Activated CD8-positive, alpha-beta memory T cell treated with anti-CD3 and anti-CD28 coated beads for 1 hour (primary cell): ENCODE measurements at places on chromosomes 16 and 17.

- DNase-seq: no peak
Measured at GRCh38 chr17:2892305-2892971, 96.2 kb downstream of the RAP1GAP2 start.

DNA sequence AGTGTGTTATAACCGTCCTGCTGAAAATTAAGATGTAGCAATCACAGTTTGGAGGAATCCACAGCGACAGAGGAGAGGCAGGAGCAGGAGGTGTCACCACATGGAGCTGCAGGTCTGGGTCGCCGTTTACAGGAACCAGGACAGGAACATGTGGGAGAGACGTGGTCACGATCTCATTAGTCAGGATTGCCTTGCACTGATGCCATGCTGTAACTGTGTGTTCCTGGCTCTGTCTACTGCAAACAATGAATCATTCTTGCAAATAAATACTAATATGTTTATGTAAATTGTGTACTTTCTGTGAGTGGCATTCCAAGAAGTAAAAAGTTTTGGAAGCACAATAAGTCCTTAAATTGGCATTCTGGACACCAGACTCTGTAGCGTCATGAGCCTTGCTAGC lies 271.8 kb downstream of the CPPED1 start:
- DNase-seq: no peak

- no peak for DNase-seq
Measured at GRCh38 chr17:79148584-79148983, 74.0 kb downstream of the ENGASE start.

DNA sequence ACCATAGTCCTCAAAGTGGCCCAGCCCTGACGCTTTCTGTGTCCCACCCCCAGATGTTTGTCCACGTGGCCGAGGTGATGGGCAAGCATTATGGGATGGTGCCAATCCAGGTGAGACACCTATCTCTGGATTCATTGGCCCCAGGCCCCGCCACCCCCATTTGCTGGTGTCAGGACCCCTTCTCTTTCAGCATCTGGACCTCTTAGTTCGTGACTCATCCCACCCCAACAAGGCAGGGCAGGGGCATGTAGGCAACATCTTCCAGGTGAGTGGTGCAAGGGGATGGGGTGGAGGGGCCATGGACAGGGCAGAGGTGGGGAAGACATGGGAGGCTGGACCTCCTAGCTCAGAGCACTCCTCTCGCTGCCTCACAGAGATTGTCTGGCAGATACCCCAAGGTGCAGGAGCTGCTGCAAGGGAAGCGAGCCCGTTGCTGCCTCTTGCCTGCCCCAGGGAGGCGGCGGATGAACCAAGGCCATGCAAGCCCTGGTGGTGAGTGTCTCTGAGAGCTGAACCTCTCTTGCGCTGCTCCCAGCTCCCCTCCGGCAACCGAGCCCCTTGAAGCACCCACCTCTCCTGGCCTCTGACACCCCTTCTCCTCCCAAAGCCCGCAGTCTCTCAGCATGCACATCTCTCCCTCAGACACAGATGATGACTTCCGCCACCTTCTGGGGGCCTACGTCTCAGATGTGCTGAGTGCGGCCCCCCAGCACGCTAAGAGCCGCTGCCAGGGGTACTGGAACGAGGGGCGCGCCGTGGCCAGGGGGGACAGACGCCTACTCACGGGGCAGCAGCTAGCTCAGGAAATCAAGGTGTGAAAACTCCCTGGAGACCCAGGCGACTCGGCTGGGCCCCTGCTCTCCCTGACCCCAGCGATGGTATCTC lies 3.6 kb downstream of the RNF112 start:
- DNase-seq: no peak

- DNase-seq: no peak
Measured at GRCh38 chr17:45719335-45720071, 64.6 kb upstream of the CRHR1 start.

- peak; percentile 28 for DNase-seq
Measured at GRCh38 chr16:66551348-66551759, 1.0 kb upstream of the CKLF start.

DNA sequence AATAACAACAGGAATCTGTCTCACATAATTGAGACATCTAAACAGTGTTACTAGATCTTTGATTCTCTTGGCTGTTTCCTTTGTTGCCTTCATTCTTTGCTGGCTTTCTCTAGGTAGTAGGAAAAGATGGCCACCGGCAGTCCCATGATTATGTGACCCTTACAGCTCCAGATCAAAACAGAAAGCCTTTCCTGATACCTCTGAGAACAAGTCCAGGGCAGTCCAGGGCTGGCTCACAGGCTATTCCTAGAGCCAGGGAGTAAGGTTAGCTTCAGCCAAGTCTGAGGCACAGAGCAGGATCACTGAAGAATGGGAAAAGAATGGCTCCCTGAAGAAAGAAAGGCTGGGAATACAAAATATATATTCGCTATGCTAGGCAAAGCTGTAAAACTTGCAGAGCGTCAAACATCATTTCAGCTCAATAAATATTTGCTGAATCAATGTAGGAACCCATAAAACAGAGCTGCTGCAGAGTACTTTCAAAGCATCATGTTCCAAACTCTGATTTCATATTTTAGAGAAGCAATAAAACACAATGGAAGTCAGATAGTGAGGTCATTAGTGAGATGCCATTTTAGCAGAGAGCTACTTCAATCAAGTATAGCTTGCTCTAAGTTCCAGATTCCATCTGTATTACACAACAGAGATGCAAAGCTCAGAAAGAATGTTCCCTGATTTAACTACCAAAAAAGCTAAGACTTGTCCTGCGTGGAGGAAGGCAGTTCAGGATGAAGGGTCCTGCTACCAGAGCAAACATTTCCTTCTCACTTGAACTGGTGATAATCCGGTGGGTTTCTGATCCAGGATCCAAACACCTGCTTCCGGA lies 23.4 kb downstream of the ADAT1 start:
- no peak for DNase-seq

DNA sequence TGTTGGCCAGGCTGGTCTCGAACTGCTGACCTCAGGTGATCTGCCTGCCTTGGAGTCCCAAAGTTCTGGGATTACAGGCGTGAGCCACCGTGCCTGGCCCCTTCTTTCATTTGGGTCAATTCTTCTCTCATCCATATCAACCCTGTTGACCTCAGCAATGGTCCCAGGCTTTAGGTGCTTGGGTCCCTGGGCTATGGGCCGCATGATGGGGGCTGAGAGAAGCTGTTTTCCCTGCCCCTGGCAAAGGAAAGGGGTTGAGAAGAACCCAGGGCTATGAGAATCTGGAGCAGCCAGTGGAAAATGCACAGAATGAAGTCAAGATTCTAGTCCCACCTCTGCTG lies 90.2 kb upstream of the TOB1 start:
- no peak for DNase-seq

DNA sequence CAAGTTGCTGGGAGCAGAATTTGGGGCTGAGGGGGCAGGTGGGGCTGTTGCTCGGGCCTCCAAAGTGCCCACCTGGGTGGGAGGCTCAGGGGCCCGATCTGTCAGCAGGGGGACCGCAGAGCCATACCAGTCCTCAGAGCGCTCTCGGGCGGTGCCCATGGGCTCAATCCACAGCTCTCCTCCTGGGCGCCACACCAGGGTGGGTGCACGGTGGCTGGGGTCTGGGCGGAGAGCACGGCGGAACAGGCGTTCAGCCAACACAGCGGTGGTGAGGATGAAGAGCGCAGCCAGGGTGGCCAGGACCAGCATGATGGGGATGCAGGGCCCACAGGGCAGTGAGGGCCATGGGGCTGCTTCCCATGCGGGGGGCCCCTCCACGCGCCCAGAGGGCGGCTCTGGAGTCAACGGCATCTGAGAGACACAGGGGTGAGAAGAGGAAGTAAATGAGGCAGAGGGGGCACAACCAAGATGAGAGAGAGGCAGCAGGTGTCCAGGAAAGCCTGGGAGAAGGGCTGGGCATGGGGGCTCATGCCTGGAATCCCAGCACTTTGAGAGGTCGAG lies 1.2 kb downstream of the C16orf54 start:
- no peak for DNase-seq

GRCh38 chr17:64001091-64001579 lies 3.0 kb downstream of the PRR29 start:
- no peak for DNase-seq

- no peak for DNase-seq
Measured at GRCh38 chr16:80114699-80115098, 426.1 kb upstream of the DYNLRB2 start.

DNA sequence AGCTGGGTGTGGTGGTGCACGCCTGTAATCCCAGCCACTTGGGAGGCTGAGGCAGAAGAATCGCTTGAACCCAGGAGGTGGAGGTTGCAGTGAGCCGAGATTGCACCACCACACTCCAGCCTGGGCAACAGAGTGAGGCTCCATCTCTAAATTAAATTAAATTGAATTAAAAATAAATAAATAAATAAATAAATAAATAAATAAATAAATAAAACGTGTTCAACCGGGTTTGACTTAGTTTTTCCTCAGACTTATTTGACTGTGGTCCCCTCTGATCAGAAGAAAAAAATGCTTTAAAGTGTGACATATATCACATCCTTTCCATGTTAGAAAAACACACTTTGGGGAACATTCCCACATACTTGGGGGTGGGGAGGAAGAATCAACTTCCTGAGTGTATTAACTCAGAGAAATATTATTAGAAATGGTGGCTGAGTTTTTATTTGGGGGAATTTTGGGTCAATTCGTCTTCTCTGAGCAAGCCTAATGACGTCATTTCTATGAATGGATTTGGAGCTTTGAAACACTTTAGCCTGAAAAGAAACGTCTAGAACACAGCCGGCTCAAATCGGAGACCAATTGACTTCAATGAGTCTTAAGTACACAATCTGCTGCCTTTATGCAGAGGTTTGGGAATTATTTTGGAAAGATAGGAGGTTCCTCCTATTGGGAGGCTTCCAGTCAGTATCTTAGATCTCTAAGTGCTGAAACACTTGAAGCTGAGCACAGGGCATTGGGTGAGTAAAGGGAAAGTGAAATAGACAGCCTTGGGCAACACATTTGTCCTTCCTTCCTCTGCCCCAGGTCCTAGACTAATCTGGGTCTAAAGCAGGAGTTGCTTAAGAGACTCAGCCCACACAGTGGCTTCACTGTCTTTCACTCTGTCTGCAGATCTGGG lies 132.6 kb downstream of the PITPNC1 start:
- DNase-seq: no peak

DNA sequence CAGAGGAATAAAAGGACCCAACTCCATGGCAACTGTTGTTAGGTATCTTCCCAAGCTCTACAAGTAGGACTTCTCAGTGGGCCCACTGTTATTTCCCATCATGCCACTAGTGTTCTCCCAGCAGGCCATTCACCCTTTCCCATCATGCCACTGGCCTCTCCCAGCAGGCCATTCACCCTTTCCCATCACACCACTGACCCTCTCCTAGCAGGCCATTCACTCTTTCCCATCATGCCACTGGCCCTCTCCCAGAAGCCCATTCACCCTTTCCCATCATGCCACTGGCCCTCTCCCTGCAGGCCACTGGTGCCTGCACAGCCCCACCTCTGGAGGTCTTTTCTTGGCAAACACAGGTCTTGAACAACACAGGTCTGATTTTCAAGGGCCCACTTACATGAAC lies 36.3 kb downstream of the IFT140 start:
- no peak for DNase-seq

DNA sequence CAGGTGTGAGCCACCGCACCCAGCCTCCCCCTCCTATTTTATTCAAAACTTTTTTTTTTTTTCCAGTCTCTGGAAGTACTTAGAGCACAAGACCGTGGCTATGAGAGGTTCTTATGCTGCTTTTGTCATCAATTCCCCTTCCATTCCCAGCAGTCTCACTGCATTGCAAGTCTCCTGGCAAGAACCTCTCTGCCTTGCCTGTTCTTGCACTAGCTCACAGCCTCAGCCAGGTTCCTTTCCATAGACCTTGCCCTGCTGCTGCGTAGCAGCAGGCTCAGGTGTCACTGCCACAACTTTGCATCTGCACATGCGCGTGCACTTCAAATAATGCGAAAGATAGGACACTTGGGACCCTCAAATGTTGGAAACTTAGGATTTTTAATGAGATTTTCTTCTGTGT lies 15.6 kb downstream of the ATP6V0A1 start:
- DNase-seq: no peak

- no peak for DNase-seq
Measured at GRCh38 chr17:28125526-28126378, 83.3 kb downstream of the NLK start.

- no peak for DNase-seq
Measured at GRCh38 chr17:11589716-11590115, 8.6 kb upstream of the DNAH9 start.

DNA sequence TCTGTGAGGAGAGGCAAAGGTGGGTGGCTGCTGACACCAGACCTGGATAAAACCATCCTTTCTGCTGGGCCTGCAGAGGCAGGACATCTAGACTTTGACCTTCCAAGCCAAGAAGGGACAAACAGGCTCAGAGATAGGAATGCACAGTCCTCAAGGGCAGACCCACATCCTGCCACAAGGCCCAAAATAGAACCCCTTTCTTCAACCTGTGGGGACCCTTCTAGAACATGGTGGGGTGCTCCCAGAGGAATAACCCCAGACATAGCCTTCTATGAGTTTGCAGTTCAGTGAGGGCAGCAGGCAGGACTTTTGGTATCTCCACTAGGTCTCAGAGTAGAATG lies 3.8 kb upstream of the CBFB start:
- no peak for DNase-seq

DNA sequence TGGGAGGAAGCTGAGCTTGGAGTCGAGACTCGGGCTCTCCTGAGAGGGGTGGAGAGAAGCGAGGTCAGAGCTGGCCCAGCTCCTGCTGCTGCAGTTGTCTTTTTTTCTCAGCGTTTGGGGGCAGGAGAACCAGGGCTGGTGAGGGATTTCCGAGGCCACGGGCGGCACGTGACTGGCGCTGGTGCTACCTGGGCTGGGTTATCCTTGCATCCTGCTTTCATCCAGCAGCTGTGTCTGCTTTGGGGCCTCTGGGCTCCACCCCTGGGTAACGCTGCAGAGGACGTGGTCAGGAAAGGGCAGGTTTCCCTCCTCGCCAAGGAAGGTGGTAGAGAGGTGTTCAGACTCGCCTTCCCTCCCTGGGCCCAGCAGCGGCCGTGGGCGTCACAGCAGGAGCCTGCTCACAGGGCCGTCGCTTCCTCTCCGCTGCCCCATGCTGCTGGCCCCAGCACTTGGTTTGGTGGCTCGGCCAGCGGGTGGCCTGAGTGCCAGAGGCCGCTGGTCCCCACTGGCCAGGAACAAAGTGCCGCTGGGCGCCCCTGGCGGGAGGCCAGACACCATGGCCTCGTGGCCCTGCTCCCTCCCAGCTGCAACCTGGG lies 22.5 kb downstream of the GSE1 start:
- no peak for DNase-seq

GRCh38 chr16:49717689-49718088 lies 138.2 kb downstream of the ZNF423 start:
- DNase-seq: no peak

- DNase-seq: no peak
Measured at GRCh38 chr17:12537436-12537835, 128.3 kb upstream of the MYOCD start.

GRCh38 chr17:48869821-48870318 lies 22.7 kb upstream of the ATP5MC1 start:
- DNase-seq: no peak
